Hair follicular keratinocyte (primary cell): ENCODE measurements at places on chromosomes 16 and 17. TPM values are rescaled to one million over a fixed set of nuclear protein-coding genes. Genes with fewer than 3 reads are reported as not detected.

The ARL5C gene
- total RNA-seq, result not detected in 2 replicates

The INCA1 gene
- total RNA-seq, result 0.08 TPM in 1 of 2 replicates, not detected in the other

The SOX15 gene
- 141 and 207 TPM in 2 replicates for total RNA-seq

The PERCC1 gene
- 0.16 TPM in 1 of 2 replicates, not detected in the other for total RNA-seq

The KRTAP1-3 gene
- not detected in 2 replicates for total RNA-seq

The GNGT2 gene
- total RNA-seq, result not detected in 2 replicates

The GCGR gene
- not detected in 2 replicates for total RNA-seq

The HOXB7 gene
- 0.16 TPM in 1 of 2 replicates, not detected in the other for total RNA-seq

The GAS2L2 gene
- not detected in 2 replicates for total RNA-seq

The TSPOAP1 gene
- total RNA-seq, result 0.47 TPM in 1 of 2 replicates, not detected in the other

The SPEM2 gene
- not detected in 2 replicates for total RNA-seq

The CEP112 gene
- 2.3 and 4.9 TPM in 2 replicates for total RNA-seq
